Stimulated activated CD8-positive, alpha-beta memory T cell treated with anti-CD3 and anti-CD28 coated beads, Interleukin-15, amount 100 ng/mL, for 48 hours (primary cell): ENCODE measurements at places on chromosomes 6 and 20.

- DNase-seq = no peak
Measured at GRCh38 chr6:168272415-168273325, 46.9 kb downstream of the DACT2 start.

GRCh38 chr6:82072121-82072521 lies 175.4 kb downstream of the IBTK start:
- no peak for DNase-seq

- DNase-seq = no peak
Measured at GRCh38 chr6:83872386-83873118, 13.1 kb downstream of the CYB5R4 start.

- no peak for DNase-seq
Measured at GRCh38 chr6:26459023-26459810, 1.5 kb downstream of the BTN2A1 start.

- DNase-seq = no peak
Measured at GRCh38 chr6:98764373-98764911, 69.9 kb upstream of the POU3F2 start.

DNA sequence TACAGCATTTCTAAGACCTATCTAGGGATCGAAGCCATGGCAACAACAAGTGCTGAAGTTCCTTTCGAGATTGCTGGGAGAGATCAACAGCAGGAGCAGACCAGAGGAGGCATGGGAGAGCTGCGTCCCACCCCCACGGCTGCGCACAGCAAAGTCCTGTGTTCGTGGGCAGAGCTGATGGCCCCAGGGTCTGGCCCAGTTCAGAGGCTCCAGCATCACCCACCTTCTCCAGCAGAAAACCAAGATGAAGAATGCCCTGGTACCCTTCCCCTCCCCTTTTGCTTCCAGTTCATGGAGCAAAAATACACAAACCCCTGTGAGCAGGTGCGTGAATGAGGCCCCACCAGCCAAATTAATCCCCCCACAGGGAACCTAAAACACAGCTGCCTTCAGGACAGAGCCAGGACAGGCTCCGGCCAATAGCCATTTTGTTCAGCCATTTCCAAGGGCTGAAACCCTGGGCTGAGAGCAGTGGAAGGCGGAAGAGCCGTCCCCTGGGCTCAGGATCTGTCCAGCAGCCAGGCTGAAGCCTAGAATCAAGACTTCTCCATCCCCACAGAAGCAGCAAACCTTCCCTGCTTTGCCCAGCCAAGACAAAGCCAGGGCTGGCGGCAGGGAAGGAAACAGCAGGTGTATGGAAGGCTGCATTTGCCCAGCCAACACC lies 102.8 kb downstream of the PREX1 start:
- no peak for DNase-seq

GRCh38 chr6:49499623-49500022 lies at the start of gene GLYATL3:
Gene GLYATL3 (plus strand): TSS chr6:49499923. CDS start chr6:49511991, 12,068 bp downstream.
- no peak for DNase-seq

GRCh38 chr6:130625825-130626527 lies 201.2 kb upstream of the SMLR1 start:
- DNase-seq = no peak

DNA sequence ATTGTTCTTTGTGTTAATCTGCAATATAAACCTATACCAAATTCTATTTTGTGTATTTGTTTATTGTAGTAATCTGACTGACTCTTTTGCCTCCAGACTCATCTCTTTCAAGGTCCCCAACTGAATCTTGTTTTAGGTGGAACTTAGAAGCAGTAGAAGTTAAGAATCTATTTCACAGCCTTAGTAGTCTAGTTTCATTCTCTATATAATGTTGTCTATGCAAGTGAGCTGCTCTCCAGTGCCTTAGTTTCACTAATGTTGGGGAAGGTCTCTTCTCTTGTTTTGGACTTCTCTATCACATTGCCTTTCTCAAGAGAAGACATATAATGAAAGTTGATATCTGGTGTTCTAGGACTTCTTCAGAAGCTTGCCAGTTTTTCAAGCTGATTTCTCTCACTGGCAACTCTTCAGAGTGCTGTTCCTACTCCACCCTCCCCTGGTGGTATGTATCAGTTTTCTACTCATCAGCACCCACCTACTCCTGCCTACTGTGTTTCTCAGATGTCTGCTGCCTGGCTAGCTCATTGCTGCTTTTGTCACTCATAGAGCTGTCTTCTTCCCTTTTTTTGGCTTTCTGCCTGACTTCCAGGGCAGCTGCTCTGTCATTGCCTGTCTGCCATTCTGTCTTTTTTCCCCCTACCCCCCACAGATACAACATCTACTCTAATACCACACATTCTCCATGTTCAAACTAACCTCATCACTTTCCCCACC lies 82.1 kb downstream of the PTPRA start:
- DNase-seq = no peak

- no peak for DNase-seq
Measured at GRCh38 chr6:40957616-40958492, 81.2 kb downstream of the UNC5CL start.

- DNase-seq = no peak
Measured at GRCh38 chr6:20706238-20706938, 172.1 kb downstream of the CDKAL1 start.

- peak; percentile 84 for DNase-seq
Measured at GRCh38 chr20:48846516-48847492, 19.0 kb upstream of the PREX1 start.

- no peak for DNase-seq
Measured at GRCh38 chr6:28974505-28974904, 30.6 kb downstream of the ZNF311 start.

DNA sequence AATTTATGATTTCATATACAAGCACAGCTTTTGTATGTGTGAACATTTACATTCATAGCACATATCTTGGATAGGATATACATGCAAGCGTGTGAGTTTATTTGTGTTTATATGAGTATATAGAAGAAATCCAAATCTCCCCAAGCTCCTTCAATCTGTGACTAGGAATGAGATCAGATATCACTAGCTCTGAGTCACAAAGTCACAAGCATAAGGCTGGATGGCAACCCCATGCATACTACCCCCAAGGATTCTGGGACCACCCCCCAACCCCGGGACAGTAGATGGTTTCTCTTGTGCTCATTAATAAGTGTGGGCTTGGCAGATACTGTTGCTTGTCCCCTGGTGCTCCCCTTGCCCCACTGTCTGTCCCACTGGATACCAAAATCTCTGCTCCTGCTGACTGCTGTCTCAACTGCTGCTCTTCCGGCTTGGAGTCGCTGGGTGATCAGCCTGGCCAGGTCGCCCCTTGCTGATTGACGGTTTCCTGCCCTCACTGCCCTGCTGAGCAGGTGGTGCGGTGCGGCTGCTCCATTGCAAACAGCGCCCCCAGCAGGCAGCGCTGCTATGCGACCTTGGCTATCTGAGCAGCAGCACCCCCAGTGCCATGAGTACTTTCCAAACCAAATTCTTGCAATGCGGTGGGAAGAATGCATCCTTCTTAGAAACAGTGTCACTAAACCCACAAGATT lies 279.4 kb downstream of the CD83 start:
- DNase-seq = no peak

- DNase-seq = no peak
Measured at GRCh38 chr6:149273318-149273717, 44.2 kb upstream of the TAB2 start.

DNA sequence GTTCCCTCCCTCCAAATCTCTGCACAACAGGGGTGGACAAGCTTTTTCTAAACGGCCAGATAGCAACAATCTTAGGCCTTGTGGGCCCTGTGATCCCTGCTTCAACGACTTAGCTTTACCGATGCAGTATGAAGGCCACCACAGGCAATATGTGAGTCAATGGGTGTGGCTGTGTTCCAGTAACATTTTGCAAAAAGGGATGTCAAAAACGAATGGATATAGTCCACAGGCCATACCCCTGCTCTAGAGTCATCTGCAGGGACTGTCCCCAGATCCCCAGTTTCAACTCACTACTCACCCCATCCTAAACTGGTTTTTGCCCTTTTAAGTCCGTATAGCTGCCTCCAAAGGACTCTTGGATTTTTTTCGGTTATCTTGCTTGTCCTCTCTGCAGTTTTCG lies 34.4 kb downstream of the ECT2L start:
- DNase-seq = no peak

GRCh38 chr6:14046476-14047068 lies 71.0 kb upstream of the CD83 start:
- DNase-seq = no peak

DNA sequence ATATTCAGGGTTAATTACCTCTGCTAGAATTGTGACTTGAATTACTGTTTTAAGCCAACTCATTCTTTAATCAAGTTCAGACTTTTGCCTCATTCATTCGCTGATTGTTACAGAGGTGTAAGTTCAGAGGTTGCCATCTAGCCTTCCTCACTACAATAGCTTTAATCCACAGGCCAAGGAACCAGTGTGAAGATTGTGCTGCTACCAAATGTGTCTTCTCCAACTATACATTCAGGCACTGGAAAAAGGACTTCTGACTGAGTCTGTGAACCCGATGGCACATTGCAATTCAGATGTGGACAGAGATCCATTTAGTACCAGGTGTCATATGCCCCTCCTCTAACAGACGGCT lies 111.2 kb upstream of the ADGRF1 start:
- no peak for DNase-seq

DNA sequence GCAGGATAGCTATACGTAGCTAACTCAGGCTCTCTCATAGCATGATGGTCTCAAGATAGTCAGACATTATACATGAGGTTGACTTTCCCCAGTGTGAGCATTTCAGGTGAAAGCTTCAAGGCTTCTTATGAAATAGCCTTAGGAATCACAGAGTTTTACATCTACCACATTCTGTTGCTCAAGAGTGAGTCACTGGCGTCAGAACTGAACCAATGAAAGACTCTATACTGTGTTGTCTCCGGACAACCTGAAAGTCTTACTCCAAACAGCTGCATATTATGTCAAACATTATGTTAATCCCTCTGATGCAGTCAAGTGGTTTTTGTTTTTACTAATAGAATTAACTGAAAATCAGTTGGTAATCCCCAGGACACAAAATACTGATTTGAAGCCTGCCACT lies 79.8 kb upstream of the TRDN start:
- no peak for DNase-seq

DNA sequence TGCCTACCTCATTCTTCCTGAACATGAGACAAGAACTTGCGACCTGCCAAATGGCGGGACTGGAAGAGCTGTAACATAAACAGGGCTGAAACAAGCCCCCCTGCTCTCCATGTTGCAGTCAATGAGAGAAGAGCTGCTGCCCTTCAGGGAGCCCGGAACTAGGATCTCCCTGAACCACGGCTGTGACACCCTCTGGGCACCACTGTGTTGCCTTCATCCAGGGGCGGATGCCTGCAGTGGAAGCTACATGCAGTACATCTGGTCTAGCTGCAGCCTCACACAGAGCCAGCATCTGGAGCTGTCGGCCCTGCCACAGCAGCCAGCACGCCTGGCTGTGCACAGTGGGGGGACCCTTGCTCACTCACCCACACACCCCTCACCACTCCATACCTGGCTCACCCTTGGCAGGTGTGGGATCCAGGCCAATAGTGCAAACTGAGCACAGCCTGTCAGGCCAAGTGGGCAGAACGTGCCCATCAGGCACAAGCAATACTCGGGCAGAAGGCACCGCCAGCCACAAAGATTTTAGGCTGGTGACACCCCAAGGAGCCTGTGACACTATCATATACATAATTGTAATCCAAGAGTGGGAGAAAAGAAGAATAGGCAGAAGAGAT lies 451.3 kb downstream of the HTR1B start:
- DNase-seq = no peak

DNA sequence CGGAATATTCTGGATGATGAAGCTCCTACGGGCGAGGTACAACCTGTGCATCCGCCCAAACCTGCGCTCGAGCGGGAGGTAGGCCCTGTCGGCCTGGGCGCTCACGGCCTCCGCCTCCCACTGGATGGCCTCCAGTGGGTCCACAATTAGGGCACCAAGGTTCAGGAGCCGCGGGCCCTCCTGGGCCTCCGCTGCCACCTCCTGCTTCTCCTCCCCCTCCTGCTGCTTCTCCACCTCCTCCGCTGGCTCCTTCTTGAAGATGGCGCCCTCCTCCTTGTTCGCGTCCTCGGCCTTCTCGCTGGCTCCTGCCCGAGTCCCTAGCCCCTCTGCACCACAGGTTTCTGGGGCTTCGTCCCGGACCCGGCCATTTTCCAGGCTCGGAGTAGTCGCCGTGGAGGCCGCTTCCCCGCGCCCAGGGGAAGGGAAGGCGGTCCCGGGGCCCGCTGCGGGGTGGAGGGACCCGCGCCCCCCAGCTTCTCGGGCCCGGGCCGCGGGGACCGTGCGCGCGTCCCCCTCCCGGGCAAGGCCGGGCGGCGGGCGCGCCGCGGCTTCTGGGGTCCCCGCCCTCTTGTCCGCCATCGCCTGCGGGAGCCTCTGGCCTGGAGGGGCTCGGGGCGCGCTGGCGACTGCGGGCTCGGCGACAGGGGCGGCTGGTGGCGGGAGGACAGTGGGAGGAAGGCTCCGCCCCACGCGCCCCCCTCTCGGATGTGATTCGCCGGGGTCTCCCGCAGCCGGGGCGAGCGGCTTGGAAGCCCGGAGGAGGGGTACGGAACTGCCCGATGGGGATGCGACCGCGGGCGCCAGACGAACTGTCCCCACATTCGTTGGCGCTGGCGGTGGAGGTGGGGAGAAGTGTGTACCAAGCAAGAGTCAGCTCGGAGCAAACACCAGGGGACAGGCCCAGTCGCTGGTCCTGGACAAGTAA lies 17.6 kb downstream of the PLAGL2 start:
- DNase-seq = peak; percentile 41

- DNase-seq = no peak
Measured at GRCh38 chr6:90466154-90466940, 120.5 kb downstream of the MAP3K7 start.

GRCh38 chr6:64085126-64085525 lies 449.5 kb downstream of the PHF3 start:
- no peak for DNase-seq

DNA sequence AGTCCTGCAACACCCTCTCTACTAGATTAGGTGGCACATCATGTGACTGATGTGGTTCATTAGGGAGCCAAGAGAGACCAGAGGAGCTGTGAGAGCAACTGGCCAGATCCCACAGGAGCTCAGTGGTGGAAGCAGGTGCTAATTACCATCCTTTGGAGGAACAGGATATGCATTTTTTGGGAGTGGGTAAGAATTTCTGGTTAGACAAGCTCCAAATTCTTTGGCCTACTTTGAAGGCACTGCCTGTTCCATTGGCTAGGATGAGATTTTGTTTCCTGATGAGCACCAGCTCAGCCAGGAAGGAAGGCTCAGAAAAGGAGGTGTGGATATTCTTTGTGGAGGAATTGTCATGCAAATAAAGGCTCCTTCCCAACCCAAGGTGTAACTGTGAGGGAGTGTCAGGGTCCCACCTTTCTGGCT lies 130.3 kb upstream of the BMP2 start:
- DNase-seq = no peak

DNA sequence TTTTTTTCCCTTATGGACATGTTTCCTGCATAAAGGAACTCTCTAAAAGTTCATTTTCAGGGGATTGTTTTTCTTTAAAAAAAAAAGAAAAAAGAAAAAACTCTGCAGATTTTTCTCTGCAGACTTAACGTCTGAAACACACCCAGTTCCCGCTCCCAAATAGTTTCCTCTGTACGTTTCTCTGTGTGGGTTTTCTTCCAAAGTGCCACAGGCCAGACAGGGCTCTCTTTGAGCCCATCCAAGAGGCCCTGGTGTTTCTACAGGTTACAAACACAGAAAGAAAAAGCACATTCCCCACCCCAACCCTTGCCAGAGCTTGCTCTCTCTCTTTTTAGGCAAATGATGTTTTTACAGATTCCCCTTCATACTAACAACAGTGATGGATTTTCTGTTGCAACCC lies 258.6 kb downstream of the FNDC1 start:
- no peak for DNase-seq

- peak; percentile 79 for DNase-seq
Measured at GRCh38 chr6:26216886-26217713, 129.9 kb downstream of the HFE start.
